Thoracic aorta (tissue), 2 donors: ENCODE measurements at places on chromosomes 11 and 22. TPM values are rescaled to one million over a fixed set of nuclear protein-coding genes. Genes with fewer than 3 reads are reported as not detected.

BAIAP2L2 gene
- not detected for total RNA-seq

- no peak for DNase-seq
These were observed 18.5 kb downstream of the PRR33 start for GRCh38 chr11:1873048-1873812.

VPS37C gene
- total RNA-seq: 32.7 TPM

PTPRJ gene
- 20.9 TPM for total RNA-seq

KCTD14 gene
- 0.81 TPM for total RNA-seq

GRCh38 chr11:132493801-132494200 lies 1038.5 kb downstream of the OPCML start:
- DNase-seq: no peak

DNA sequence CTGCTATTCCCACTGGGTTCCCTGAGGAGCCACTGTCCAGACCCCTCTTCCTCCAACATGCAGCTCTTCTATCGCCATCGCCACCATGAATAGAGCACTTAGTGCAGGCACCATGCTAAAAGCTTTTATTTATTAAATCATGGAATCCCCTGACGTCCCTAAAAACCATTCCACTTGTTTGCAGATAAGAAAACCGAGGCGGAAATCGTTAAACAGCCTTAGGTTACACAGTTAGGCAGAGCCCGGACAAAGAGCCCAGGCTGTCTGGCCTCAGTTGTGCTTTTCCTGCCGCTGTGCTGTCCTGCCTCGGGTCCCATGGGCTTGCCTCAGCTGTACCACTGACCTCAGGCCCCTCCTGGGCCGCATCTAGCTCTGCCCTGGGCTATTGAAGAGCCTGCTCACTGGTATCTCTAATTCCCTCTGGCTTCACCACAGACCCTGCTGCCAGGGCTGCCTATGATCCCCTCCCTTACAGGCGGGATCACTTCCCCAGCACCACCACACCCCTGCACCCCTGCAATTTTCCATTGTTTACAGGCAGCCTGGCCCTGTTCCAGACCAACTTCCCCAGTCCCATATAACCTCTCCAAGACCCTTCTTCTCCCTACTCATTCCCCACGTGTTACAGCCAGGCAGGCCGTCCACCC lies 13.0 kb upstream of the TUB start:
- DNase-seq: no peak

KREMEN1 gene
- total RNA-seq: 13.9 TPM

GRCh38 chr11:46345881-46346484 lies 1.3 kb upstream of the DGKZ start:
- no peak for DNase-seq

DNA sequence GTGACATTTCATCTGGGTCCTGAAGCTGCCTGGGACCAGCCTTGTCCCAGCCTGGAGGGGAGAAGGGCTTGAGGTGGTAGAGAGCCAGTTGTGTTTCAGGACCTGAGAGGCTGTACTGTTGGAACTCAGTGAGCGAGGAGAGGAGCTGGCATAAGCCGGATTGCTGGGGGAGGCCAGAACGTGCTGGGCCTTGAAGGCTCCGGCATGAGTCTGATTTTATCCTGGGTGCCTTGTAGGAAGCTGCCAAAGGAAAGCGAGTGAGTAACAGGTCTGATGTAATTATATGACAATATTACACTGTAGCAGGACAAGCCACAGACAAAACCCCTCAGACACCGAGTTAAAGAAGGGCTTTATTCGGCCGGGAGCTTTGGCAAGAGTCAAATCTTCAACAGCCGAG lies 17.2 kb downstream of the AP2A2 start:
- DNase-seq: no peak

GRCh38 chr11:12232817-12233601 lies 122.6 kb downstream of the MICAL2 start:
- DNase-seq: no peak

- no peak for DNase-seq
These were observed 265.9 kb upstream of the MPPED2 start for GRCh38 chr11:30852091-30852490.

MIAT gene
- 3.6 TPM for total RNA-seq

OSM gene
- total RNA-seq: 27.1 TPM

GRCh38 chr11:62344210-62344609 lies 7.0 kb downstream of the ASRGL1 start:
- no peak for DNase-seq
